ENCODE measurements at places on chromosomes 11 and 22. TPM values are rescaled to one million over a fixed set of nuclear protein-coding genes. Genes with fewer than 3 reads are reported as not detected.

GRCh38 chr11:19607656-19608360 lies 104.8 kb upstream of the NAV2 start:
- no peak for DNase-seq

The SLC29A2 gene
- 27.1 TPM for polyA plus RNA-seq

The ACRV1 gene
- 0.08 TPM for polyA plus RNA-seq

GRCh38 chr11:125262194-125262829 lies 97.8 kb downstream of the PKNOX2 start:
- DNase-seq: peak; percentile 33

DNA sequence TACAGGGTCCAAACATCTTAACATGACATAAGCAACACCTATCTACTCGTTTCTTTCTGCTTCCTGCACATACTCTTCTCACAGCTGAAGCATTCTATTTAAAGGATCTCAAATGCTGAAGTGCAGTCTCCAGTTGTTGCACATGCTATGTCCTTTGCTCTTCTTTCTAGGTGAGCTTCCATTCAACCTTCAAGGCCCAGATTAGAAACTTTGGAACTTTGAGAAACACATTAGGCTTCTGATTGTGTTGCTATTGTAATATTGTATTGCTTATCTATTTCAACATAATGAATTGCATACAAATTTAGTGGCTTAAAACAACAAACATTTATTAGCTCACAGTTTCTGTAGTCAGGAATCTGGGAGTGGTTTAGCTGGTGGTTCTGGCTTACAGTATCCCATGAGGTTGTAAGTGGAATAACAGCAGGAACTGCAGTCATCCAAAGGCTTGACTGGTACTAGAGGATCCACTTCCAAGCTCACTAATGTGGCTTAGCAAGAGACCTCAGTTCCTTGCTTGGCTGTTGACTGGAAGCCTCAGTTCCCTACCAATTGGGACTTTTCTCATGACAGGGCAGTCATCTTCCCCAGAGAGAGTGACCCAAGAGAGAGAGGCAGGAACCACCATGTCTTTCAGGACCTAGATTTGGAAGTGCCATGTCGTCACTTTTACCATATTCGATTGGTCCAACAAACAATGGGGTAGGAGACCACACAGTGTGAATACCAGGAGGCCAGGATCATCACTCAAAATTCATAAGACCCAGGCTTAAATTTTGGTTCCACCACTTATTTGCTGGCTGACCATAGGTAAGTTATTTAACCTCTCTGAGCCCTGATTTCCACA lies 27.2 kb upstream of the RASSF10 start:
- DNase-seq: peak; percentile 11

DNA sequence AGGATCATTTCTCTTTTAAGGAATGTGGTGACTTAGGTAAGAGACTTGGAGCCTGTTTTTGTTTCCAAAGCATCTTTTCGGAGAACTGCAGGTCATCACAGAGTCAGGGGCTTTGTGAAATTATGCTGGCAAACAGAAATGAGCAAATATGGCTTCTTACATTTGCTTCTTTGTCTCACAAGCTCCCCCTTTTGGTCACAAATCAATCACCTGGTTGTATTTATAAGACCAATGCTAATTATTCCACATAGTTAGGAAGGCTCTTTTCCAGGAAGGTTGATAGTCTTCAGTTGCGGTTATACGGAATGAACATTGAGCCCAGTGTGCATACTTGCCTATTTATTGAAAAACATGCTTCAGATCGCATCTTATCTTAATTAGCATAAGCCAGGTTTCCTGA lies 34.6 kb upstream of the CEP126 start:
- DNase-seq: peak; percentile 61

- DNase-seq: no peak
These were observed 16.1 kb downstream of the PTH start for GRCh38 chr11:13479688-13480087.

DNA sequence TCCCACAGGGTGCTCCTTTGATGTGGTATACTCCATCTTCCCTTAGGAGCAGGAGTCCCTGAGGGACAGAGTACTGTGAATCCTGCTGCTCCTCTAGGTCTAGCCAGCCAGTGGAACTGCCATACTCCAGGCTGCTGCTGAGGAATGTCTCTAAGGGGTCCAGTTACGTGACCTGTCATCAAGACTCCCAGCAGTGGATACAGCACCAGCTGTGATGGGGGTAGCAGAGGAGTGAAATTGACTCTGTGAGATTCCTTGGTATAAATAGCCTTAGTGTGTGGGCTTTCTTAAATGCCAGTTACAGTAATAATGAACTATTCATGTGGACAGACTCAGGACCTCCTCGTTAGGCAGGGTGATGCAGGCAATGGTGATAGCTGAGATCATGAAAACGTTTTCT lies 140.4 kb upstream of the LUZP2 start:
- DNase-seq: no peak

DNA sequence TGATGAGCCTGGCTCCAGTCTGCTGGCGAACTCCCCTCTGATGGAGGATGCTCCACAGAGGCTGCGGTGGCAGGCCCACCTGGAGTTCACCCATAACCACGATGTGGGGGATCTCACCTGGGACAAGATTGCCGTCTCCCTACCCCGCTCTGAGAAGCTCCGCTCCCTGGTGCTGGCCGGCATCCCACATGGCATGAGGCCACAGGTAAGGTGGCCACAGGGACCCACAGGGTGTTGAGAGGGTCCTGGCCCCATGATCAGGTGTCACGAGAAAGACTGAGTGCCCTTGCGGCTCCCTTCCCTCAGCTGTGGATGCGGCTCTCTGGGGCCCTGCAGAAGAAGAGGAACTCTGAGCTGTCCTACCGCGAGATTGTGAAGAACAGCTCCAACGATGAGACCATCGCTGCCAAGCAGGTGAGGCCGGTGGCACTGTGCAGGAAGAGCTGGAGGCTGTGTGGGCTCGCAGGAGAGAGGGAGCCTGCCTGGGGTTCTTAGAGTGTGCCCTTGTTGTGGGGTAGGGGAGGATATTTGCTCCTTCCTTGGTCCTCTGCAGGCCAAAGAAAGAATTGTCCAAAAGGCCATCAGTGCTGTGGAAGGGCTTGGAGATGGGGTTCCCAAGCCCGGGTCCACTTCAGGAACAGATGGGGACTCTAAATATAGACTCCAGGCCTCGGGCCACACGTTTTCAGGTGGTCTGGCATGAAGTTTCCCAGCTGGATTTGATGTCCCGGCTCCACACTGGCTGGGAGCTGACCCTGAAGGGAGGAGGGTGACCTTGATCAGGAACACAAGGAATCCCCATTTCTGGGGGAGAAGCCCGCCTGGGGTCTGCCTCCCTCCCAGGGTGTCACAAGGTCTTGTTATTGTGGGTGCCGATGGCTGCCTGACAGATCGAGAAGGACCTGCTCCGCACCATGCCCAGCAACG lies 34.1 kb downstream of the SGSM3 start:
- no peak for DNase-seq

DNA sequence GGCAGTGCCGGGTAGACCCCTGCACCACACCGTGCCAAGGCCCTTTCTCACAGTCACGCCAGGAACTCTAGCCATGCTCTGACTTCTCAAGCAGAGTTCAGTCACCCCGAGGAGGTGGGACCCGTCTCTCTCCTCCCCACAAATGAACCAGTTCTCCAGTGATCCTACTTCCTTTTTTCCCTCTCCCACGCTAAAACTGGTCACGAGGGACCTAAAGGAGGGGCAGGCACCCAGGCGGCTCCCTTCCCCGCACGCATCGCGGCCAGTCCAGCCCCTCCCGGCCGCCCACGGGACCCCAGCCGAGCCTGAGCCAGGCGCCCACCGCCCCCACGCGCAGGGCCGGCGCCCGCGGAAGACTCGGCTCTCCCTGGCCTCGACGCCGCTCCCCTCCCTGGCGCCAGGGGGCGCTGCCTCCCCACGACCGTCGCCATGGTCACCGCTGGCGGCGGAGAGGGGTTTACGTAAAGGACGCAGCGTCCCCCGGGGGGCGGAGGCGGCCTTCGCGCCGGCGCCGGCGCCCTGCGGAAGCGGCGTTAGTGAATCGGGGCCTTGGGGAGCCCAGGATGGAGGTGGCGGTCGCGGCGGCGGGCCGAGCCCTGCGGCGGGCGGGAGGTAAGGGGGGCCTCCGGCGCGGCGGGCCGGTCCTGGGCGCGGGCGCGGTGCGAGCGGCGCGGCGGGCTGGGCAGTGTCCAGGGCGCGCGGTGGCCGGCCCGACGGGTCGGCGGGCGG lies at the start of gene DAGLA:
DAGLA (plus strand) TSS at position 499 of the 729 bp plus-strand sequence. CDS start 39,765 bp downstream, outside the sequence.
- DNase-seq: peak; percentile 88

DNA sequence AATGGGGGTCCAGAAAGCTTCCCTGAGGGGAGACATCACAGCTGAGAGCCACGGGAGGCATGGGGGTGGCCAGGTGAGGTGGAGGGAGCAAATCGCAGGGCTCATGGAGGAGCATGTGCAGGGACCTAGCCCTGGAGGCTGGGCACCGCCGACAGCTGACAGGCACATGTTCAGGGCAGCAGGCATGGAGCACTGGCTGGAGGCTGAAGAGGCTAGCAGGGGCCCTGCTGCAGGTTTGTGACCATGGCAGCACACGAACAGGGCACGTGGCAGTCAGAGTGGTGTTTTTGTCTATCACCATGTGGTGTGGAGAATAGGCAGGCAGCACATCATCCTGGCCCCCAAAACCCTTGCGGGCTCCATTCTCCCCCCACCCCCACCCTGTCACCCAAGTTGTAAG lies 10.1 kb upstream of the CDC42EP2 start:
- DNase-seq: no peak

The SOX10 gene
- polyA plus RNA-seq: not detected

GRCh38 chr22:32044913-32045312 lies 1.9 kb downstream of the SLC5A1 start:
- peak; percentile 26 for DNase-seq

The KIRREL3 gene
- polyA plus RNA-seq: 0.91 TPM

DNA sequence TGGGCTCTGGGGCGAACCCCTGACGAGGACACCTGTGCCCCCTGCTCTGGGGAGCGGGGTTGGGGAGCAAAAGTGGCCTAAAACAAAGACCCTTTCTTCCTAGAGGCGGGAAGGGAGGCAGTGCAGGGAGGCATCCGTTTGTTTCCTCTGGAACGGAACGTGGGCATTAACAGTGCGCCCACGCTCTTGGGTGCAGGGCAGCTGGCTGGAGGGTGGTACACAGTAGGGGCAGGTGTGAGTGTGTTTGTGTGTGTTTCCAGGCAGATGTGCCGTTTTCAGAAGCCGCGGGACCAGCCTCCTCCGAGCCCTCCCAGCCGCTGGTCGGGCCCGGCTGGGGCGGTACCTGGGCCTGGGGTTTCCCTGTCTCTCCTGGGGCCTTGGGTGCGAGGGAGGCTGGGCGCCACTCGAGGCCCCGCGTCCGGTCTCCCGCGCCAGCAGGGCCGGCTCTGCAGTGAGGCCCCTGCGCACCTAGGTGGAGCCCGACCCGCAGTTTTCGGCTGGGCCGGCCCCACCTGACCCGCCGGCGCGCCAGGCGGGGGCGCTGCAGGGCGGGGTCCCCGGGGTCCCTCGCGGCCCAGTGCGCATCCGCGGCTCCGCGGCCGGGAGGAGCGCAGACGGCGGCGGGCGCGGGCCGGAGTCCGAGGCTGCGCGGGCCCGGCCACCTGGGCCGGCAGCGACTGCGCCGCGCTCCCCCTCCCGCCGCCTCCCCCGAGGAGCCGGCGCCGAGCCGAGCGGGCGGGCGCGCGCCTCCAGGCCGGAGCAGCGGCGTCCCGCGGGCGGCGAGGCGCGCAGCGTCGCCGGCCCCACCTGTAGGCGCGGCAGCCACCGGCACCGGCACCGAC lies 1252.7 kb downstream of the BRD1 start:
- DNase-seq: peak; percentile 89

DNA sequence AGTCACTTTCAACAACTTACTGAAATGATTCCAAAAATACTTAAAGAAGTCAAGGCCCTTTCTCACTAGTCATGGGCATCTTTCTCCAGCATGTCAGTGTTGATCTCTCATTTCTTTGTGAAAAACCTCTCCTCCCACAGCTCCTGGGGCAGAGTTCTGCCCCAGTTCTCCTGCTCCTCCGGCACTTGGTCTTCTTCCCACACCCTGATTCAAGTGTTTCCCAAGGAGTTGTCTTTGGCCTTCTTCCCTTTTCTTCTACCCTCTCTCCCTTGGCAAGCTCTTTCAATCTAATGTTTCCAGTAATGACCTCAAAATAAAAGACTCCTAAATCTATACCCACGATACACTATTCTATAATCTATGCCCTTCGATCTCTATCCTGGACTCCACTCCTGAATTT lies 42.1 kb upstream of the CCDC34 start:
- DNase-seq: no peak

- DNase-seq: no peak
These were observed 114.1 kb upstream of the SESN3 start for GRCh38 chr11:95344932-95345642.

- no peak for DNase-seq
These were observed 135.6 kb downstream of the ST3GAL4 start for GRCh38 chr11:126491092-126491491.

DNA sequence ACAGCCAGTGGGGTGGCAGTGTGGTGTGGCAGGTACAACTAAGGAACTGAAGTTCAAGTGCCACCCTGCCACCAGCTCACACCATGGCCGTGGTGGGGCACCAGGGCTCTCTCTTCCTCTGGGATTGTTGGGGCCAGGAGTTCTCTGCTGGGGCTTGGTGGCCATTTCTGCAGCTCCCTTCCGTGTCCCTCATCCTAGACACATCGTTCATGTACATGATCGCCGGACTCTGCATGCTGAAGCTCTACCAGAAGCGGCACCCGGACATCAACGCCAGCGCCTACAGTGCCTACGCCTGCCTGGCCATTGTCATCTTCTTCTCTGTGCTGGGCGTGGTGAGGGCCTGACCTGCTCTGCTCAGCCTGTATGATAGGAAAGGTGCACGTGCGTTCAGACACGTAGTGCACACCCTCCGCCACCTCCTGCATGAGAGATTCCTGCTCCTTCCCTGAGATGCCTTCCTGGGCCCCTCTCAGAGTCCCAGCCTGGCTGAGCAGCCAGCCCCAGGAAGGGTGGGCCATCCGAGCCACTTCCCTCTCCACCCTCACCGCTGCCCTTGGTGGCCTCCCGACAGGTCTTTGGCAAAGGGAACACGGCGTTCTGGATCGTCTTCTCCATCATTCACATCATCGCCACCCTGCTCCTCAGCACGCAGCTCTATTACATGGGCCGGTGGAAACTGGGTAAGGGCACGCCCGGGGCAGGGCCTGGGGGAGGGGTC lies 7.3 kb upstream of the TAGLN start:
- no peak for DNase-seq

DNA sequence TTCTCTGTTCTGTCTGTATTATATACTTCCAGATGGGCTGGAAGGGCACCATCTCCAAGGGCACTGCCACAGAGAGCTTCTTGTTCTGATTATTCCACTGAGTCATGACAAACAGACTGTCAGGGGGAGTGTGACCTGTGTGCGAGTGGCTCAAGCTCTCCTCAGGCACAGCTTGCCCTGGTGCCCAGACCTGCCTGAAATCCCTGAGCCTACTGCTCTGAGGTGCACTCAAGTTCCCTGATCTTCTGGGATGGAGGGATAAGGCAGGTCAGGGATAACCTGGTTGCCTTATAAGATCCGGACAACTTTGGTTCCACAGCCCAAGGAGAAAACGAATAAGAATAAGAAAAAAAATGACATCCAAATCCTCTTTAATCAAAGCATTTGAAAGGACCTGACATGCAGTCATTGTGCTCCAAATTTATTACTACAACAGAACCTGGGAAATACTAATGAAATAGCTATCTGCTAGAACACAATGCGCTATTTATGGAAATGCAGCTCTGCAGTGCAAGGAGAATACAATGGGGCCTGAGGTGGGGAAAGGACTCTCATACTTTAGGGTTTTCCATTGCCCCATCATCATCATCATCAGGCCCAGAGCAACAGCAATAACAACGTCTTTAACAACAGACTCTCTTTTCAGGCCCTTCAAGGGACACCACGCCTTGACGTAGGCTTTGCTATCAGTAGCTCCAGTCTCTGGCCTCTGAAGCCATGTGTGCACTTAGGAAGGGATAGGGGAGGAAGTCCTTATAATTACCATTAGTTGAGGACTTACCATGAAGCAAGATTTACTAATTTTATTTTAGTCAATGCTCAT lies 217.1 kb upstream of the KIRREL3 start:
- no peak for DNase-seq
